NCI-H2107 (cell line): ENCODE measurements at places on chromosomes 12 and 14.

DNA sequence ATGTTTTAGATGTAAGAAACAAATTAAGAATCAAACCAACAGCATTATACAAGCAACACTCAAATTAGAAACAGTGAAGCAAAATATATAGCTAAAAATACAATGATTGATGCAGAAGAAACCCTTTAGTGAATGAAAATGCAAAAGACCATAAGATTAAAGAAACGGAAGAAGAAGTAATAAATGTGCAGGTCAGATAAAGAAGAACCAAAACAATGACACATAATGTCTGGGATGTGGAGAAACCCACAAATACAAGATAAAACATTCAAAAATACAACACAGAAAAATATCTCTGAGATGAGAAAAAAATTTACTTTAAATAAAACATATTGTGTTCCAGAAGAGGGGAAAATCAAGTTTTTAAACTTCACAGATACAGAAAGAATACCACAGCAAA lies 73.4 kb upstream of the AVPR1A start:
- DNase-seq: no peak

GRCh38 chr12:69101505-69101904 lies 137.9 kb upstream of the CPSF6 start:
- DNase-seq: no peak

GRCh38 chr12:105107494-105108371 lies at the start of gene WASHC4:
TSS of gene WASHC4 (plus strand) at chr12:105107731. CDS start at chr12:105107801, 70 bp downstream.
- DNase-seq: peak; percentile 90

DNA sequence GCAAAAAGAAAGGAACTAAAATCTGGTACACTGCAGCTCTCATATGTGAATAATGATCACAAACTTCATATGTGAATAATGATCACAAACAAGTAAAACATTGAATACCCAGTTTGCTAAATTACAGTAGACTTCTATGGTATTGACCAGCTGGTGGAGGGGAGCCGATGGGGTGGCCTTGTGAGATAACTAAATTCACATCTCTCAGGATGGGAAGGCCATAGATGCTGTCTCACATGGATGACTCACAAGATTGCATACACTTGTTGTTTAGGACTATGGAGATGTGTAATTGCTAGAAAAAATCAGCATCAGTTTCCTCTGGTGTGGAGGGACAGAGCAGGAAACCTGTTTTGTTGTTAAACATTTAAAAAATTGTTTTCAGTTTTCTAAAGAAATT lies 49.2 kb downstream of the ACACB start:
- no peak for DNase-seq

- DNase-seq: no peak
Measured at GRCh38 chr12:122981036-122981471, 573 bp downstream of the ARL6IP4 start.

GRCh38 chr12:108063192-108063591 lies 65.9 kb upstream of the WSCD2 start:
- DNase-seq: no peak

- DNase-seq: no peak
Measured at GRCh38 chr12:49703647-49704137, 3.5 kb downstream of the FMNL3 start.

DNA sequence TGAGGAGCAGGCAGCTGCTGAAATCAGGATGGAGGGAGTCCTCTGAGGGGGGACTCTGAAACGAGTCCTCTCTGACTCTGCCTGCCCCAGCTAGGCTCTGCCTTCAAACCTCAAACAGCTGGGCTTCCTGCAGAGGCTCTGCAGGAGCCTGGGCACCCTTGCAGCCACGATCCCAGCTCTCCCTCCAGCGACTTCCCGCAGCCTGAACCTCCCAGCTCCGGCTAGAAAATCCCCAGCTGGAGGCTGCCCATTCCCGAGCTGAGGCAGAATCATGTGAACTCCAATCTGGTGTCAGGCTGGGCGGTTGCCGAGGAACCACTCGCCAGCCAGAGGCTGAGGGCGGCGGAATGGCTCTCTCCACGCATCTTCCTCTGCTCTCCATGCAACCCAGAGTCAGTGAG lies at the start of gene GPR68:
TSS of gene GPR68 (minus strand) at position 204 of the 401 bp plus-strand sequence. CDS start 9,654 bp downstream, outside the sequence.
- peak; percentile 86 for DNase-seq

DNA sequence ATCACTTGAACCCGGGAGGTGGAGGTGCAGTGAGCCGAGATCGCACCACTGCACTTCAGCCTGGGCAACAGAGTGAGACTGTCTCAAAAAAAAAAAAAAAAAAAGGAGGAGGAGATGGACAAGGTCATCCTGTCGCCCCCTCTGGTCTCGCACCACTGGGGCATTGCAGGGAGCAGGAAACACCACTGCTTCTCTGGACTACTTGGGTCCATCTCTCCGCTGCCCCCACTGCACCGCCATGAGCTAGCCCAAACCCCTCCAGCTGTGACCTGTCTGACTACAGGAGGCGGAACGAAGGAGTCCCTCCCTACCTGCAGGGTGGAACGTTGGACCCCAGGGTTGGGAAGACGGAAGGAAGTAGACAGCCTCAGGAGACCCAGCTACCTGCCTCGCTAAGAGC lies 18.2 kb upstream of the FAM222A start:
- DNase-seq: no peak

DNA sequence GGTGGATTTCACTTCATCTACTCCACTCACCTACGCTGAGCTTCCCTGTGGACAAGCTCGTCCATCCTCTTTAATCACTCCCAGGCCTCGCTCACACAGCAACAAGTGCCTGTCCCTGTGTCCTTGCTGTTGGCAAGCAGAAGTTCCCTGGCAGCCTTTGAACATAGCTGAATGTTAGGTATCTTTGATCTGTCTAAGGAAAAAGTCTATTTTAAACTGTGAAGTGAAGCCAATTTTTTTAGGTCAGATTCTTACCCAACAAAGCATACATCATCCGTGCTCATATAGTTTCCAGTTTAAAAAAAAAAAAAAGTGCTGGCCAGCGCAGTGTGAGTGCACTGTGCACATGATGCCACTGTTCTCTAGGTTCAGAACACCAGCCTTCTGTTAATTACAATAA lies 36.3 kb downstream of the PPP2R5C start:
- no peak for DNase-seq

- no peak for DNase-seq
Measured at GRCh38 chr12:98238515-98239130, 276.8 kb upstream of the TMPO start.

GRCh38 chr14:37172024-37172869 lies at the start of gene SLC25A21:
TSS of gene SLC25A21 (minus strand) at chr14:37172606.
- DNase-seq: peak; percentile 84

DNA sequence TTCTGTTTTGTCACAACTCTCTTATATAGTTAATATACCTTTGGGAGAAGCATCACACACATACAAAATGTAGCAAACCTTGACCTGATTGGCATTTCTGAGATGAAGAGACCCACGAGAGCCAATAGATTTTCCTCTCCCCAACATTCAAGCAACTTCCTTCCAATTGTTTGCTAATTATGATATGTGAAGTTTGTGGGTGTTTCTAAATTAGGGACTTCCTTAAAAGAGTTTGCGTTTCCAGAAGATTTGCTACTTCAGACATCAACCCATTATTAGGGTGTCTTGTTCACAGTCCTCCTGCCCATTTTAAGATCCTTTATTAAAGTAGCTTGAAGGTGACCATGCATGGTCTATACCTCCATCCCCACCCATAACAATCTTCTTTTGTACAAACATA lies 9.4 kb downstream of the AICDA start:
- no peak for DNase-seq

GRCh38 chr12:52527121-52527800 lies 7.1 kb upstream of the KRT5 start:
- DNase-seq: no peak

- no peak for DNase-seq
Measured at GRCh38 chr12:15996948-15997347, 85.8 kb downstream of the DERA start.

DNA sequence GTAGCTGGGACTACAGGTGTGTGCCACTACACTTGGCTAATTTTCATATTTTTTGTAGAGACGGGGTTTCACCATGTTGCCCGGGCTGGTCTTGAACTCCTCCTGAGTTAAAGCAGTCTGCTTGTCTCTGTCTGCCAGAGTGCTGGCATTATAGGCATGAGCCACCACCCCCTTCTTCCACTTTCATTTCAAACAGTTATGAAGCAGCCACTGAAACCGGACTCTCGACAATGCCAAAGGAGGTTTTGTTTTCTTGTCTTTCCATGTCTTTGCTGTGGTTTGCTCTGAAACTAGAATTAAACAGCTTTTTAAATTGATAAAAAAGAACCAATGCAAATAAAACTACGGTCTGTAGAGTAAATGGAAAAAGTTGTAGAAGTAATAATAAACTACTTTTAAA lies 30.4 kb downstream of the RAP1B start:
- no peak for DNase-seq

DNA sequence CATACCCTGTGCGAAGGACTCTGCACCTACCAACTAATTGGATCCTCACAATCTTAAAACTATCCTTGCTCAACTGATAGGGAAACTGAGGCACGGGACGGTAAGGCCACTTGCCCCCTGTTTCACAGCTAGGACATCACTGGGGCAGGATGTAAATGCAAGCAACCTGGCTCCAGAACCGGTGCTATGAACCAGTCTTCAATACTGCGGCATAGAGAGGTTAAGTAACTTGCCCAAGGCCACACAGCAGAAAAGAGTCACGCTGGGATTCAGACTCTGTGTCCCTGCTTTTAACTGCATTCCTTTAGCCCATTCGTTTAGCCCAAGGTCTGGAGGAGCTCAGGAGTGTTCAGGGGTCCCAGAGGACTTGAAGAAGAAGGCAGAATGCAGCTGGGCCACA lies 76.1 kb downstream of the NCOR2 start:
- DNase-seq: no peak
